ENCODE measurements at places on chromosomes 7 and 10. TPM values are rescaled to one million over a fixed set of nuclear protein-coding genes. Genes with fewer than 3 reads are reported as not detected.

DNA sequence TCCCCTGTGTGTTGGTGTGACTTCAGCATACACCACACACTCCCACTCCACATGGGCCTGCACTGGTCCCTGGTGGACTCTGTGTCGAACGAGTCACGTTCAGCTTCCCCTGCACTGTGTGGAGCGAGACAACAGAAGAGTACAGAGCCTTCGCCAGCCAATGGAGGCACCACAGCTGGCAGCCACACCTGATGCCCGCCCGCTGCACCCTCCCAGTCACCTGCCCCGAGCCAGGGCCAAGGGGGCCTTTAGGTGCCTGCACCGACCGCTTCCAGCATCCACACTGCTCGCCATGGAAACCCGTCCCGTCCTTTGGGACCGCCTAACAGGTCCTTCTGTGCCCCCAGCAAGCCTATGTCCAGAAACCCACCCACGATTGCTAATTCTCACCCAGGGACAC lies 9.2 kb downstream of the FOXL3 start:
- DNase-seq = no peak

- DNase-seq = peak; percentile 69
Measured at GRCh38 chr10:91298224-91298871, 77.9 kb downstream of the PCGF5 start.

DNA sequence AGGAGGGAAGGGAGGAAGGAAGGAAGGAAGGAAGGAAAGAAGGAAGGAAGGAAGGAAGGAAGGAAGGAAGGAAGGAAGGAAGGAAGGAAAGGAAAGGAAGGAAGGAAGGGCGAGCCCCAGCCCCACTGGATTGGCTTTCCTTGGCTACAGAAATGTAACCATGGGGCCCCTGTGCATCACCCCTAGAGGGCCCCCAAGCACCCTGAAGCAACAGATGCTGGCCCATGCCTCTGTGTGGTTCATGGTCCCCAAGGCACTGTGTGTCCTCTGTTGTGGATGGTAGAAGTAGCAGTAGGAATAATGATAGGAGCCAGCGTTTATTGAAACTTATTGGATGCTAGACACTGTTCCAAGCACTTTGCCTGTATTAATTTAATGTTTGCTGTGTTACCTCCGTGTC lies 116.6 kb upstream of the MACROH2A2 start:
- no peak for DNase-seq

PRKCQ gene
- total RNA-seq = 22.3 TPM

GRCh38 chr10:69801094-69801433 lies 642 bp upstream of the COL13A1 start:
- no peak for DNase-seq

GRCh38 chr7:13989126-13989948 lies at the start of gene ETV1:
Gene ETV1 (minus strand): TSS chr7:13989666. CDS start chr7:13989052, 614 bp downstream.
- no peak for DNase-seq

Measured in activated T-cell treated with anti-CD3 and anti-CD28 coated beads, Interleukin-2, amount 50 U/mL, for 4 hours (primary cell).